ENCODE measurements at places on chromosomes 11 and 22. TPM values are rescaled to one million over a fixed set of nuclear protein-coding genes. Genes with fewer than 3 reads are reported as not detected.

The JAML gene
- total RNA-seq = not detected

The B3GAT3 gene
- 82.8 TPM for total RNA-seq

The GPHA2 gene
- not detected for total RNA-seq

The CHKB gene
- 21.5 TPM for total RNA-seq

The CCDC188 gene
- total RNA-seq = 0.34 TPM

The SLC2A11 gene
- total RNA-seq = 7.7 TPM

The OR8G1 gene
- total RNA-seq = not detected

The TPBGL gene
- not detected for total RNA-seq

The TMEM86A gene
- total RNA-seq = 5.6 TPM

The NXPE4 gene
- total RNA-seq = not detected

The VSIG10L2 gene
- total RNA-seq = 0.08 TPM

The TSKU gene
- total RNA-seq = 107 TPM

The MRPL40 gene
- 70.6 TPM for total RNA-seq

The INS gene
- not detected for total RNA-seq

The GLB1L2 gene
- 79.0 TPM for total RNA-seq

The MS4A3 gene
- total RNA-seq = not detected

The C11orf91 gene
- 0.31 TPM for total RNA-seq

The CEND1 gene
- total RNA-seq = not detected

The PGA4 gene
- not detected for total RNA-seq

The HORMAD2 gene
- not detected for total RNA-seq

The CHRM4 gene
- 0.70 TPM for total RNA-seq

The RCOR2 gene
- total RNA-seq = 0.37 TPM

All from HT-29 (cell line).